ENCODE measurements at places on chromosomes 16 and 17.

GRCh38 chr17:82815790-82816305, 24.0 kb downstream of the ZNF750 start:
- DNase-seq, result no peak

DNA sequence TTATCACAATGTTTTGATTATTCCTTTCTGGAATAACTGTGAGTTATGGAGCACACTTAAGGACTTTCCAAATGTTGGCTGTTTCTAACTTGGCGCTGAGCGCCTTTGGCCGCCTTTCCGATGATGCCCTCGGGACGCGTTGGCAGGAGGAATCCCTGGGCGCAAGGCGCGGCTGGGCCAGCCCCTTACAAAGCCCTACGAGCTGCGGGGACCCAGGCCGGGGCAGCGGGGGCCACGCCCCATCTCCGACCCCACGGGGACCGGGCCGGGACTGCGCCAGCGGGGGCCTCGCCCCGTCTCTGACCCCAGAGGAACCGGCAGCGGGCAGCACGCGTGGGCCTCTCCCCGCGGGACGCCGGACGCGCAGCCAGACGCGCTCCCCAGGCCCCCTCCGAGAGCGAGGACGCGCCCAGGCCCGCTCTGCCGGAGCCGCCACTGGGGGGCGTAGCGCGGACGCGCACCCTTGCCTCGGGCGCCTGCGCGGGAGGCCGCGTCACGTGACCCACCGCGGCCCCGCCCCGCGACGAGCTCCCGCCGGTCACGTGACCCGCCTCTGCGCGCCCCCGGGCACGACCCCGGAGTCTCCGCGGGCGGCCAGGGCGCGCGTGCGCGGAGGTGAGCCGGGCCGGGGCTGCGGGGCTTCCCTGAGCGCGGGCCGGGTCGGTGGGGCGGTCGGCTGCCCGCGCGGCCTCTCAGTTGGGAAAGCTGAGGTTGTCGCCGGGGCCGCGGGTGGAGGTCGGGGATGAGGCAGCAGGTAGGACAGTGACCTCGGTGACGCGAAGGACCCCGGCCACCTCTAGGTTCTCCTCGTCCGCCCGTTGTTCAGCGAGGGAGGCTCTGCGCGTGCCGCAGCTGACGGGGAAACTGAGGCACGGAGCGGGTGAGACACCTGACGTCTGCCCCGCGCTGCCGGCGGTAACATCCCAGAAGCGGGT, at the start of gene GAA:
TSS of gene GAA (plus strand) at position 571 of the 935 bp plus-strand sequence. CDS start 3,006 bp downstream, outside the sequence.
- DNase-seq, result peak; percentile 69

DNA sequence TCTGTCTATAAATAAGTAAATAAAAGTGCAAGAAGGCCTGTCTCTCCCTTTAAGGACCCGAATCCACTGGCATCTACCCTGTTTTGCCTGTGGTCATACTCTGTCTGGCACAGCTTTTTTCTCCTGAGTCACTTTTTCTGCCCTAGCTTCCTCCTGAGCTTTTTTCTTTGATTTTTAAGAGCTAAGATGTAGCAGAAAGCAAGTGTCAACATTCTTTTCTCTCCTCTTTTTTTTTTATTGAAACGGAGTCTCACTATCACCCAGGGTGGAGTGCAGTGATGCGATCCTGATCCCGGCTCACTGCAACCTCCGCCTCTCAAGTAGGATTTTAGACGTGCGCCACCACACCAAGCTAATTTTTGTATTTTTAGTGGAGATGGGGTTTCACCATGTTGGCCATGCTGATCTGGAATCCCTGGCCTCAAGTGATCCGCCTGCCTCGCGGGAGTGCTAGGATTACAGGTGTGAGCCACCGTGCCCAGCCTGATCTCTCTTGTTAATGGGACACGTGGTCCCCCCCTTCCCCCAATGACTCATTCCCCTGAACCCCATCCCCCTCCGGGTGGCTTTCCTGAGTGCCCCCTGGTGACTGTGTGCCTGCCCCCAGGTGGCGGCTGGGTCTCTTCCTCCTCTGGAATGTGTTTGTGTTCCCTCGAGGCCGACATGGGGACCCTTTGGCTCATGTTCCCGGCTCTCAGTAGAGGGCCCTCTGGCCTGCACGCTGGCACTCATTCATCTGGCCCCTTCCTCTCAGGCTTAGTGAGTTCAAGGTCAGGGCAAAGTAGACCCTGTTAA, 14.2 kb downstream of the C16orf90 start:
- DNase-seq, result no peak

DNA sequence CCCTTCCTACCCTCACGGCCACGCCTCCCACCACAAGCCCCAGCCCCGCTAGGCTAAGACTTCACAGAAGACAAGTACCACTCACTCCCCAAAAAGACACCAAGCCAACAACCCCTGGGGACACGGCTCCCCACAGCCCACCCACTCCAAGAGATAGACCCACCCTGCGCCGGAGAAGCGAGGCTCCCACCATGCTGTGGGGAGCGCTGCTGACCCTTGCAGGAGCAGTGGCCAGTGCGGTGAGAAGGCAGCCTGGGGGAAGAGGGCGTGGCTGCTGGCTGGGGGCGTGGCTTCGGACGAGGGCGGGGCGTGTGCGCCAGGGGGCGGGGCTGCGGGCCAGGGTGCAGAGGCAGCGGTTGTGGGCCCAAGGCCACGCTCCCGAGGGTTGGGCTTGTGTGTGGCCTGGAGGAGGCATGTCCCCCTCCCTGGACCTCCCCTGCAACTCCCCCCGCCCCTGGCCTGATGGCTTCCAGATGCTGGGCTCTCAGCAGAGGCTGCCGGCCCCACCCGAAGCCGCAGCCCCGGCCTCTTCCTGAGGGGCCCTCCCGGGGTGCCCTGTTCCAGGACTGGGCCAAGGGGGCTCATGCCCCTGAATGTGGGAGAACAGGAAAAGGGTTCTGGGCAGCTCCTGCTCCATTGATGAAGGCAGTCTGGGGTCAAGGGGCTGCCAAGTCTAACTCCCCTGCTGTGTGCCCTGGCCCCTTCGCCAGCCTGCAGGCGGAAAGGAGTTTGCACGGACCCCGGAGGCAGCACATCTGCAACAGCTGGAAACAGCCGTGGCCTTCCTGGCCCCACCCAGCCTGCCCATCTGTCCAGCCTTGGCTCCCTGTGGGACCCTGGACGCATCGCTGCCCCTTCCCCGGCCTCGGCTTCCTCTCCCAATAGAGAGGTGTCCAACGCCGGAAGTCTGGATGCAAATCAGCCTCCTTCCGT, 9.1 kb downstream of the TFAP4 start:
- no peak for DNase-seq

DNA sequence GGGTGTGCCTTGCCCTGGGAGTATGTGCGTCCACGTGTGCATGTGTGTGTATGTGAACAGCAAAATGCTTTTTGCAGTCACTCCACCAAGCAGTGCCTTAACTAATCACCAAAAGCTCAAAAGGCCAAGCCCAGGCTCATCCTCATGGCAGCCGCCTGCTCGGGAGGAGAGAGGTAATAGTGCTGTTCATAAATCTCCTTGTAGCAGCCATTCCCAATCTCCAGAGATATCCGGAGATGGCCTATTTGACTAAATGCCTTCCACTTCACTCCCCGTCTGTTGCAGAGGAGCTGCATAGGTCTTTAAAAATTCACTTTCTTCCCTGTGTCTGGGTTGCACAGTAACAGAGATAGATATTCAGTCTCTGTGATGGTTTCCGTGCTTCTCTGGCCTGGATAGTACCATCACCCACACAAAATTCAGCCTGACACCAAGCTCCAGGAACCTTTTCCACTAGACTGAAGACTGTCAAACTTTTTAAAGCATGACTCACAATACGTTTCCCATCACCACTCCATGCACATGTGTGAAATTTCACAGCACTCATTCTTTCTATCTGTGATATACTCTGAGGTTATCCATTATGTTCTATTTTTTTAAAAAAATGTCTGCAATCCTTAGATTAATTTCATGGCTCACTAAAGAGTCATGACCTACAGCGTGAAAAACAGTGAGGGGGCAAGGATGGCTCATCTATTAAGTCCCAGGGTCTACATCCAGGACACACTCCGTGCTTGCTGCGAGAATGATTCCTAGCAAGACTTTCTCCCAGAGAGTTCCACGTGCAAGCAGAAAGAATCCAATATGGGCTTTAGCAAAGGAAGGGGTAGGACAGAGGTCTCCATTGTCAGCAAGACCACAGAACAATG, 357.8 kb downstream of the GRIN2A start:
- DNase-seq, result no peak

DNA sequence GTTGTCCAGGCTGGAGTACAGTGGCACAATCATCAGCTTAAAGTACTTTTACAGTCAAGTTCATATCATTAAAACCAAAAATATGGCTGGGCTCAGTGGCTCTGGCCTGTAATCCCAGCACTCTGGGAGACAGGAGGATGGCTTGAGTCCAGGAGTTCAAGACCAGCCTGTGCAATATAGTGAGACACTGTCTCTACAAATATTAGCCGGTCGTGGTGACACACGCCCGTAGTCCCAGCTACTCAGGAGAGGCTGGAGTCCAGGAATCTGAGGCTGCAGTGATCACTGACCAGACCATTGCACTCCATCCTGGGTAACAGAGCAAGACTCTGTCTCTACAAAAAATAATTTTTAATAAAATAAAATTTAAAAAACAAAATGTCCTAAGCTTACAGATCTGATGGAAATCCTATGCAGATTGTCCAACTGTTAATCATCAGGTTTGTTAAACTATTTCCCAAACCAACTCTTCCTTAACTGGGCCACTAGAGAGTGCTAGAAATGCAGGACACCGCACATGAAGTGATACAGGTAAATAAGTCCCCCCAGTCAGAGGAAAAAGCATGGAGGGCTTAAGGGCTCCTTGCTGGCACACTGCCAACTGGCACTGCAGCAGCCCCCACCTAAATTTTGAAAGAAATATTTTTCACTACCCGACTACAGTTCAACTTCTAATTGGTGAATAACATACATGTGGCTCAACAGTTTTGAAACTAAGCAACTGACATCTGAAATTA, 2.8 kb downstream of the USP22 start:
- no peak for DNase-seq

GRCh38 chr17:8080208-8080798, 7.2 kb downstream of the ALOX12B start:
- no peak for DNase-seq

GRCh38 chr17:72407336-72407909, 286.6 kb downstream of the SOX9 start:
- DNase-seq, result no peak

DNA sequence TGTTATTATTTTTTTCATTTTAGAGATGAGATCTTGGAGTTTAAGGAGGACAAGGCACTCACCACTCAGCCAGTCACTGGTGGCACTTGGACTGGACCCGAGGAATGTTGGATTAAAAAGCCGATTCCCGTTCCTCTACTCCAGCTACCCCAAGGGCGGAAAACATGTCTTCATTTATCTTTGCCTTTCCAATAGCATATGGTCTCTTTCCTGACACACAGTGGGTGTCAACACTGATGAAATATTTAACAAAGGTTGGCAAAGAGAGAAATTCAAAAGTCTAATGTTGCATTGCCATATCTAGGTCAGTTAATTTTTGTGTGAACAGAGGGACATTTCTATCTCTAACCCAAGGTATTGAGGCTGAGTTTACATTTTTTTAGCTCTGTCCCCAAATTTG, 459.7 kb downstream of the RBFOX1 start:
- no peak for DNase-seq

DNA sequence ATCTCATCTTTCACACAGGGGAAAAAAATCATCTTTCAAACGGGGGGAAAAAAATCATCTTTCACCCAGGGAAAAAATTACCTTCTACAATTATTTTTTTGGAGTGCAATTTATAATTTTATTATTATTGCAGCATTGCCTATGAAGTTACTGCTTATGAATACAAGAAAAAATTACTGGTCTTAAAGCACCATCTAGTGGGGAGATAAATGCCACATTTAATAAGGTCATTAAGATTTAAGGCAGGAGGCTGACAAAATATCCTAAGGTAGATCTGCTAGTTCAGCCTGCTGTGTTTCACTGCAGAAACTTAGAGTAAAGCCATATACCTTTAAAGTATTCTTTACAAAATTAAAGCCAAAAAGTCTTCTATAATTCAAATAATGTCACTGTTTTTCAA, 13.7 kb downstream of the SHCBP1 start:
- no peak for DNase-seq

DNA sequence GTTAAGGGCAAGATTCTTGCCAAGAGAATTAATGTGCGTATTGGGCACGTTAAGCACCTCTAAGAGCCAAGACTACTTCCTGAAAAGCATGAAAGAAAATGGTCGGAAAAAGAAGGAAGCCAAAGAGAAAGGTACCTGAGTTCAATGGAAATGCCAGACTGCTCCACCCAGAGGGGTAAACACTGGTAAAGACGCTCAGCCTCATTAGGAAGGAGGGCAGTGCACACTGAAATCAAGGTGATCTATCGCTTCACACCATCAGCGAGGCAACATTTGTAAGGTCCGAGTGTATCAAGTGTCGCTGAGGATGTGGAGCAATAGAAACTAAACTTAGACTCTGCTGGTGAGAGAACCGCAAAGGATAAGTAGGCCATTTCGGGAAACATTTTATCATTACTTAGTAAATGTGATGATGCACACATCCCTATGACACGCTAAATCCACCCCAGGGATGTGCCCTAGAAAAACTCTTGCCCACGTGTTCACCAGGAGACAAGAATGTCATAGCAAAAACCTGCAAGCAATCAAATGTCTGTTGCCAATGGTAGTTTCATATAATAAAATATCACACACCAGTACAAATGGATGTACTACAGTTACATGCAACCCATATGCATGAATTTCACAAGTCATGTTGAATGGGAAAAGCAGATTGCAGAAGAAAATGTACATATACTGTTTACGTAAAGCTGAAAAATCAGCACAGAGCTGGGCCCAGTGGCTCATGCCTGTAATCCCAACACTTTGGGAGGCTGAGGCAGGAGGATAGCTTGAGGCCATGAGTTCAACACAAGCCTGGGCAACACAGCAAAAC, 23.6 kb downstream of the CNTROB start:
- DNase-seq, result no peak

GRCh38 chr17:78211032-78211431, 3.0 kb upstream of the BIRC5 start:
- no peak for DNase-seq

GRCh38 chr17:68290268-68290954, 516 bp downstream of the SLC16A6 start:
- peak; percentile 53 for DNase-seq

GRCh38 chr16:72428681-72429376, 256.9 kb upstream of the PMFBP1 start:
- DNase-seq, result no peak

GRCh38 chr17:81027591-81028505, 7.1 kb upstream of the BAIAP2 start:
- DNase-seq, result no peak

- DNase-seq, result no peak
These were observed 31.8 kb downstream of the HASPIN start for GRCh38 chr17:3755335-3756030.

- DNase-seq, result no peak
These were observed 77.2 kb upstream of the MON1B start for GRCh38 chr16:77113835-77114234.

DNA sequence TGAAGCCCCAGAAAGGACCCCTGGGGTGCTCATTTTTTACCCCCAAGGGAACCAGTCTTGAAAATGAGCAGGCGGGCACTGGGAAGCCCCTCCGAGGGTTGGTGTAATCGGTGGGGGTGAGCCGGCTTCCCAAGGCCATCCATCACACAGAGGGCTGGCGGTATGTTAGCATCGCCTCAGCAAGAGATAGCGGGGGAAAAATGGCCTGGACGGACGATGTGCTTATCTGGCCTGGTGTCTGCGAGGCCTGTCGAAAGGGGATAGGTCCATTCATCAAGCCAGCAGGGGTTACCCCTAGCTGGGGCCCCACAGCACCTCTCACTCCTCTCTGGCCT, 188.9 kb downstream of the IRF8 start:
- no peak for DNase-seq

GRCh38 chr17:5809580-5810188, 225.4 kb upstream of the NLRP1 start:
- no peak for DNase-seq
